ENCODE measurements at places on chromosomes 4 and X.

DNA sequence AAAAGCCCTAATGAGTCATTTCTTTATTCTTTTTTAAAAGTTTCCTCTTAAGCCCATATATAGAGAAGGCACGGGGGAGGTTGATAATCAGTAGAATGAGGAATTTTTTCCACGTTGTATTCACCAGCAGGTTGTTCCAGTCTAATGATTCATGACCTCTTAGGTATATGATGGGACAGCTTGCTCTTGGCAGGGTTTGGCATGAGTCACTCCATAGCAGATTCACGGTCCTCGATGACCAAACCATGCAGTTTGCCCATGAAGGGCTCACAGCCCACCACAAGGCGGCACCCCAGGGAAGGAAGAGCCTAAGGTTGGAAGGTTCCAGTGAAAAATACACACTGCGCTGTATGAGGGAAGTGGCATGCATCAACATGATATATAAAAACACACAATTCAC is 623.8 kb upstream of the DIPK2B start:
- no peak for DNase-seq

DNA sequence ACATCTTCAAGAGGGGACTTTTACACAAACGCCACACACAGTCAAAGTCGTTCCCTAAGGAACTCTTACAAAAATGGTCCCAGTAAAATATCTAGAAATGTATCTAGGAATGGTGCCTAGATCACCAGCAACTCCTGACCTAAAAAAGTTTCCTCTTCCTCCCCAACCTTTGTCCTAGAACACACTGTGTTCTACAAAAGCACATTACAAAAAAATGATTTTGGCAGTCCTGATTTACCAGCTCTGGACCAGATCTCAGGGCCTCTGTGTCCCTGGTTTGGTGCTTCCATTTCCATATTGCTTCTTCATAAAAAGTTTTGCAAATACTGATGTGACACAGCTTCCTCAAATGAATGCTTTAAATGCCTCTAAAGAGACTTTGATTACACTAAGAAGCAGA is 55.0 kb downstream of the LNX1 start:
- DNase-seq = no peak

- no peak for DNase-seq
These were observed 973.3 kb downstream of the PCDH18 start for GRCh38 chr4:136558940-136559494.

DNA sequence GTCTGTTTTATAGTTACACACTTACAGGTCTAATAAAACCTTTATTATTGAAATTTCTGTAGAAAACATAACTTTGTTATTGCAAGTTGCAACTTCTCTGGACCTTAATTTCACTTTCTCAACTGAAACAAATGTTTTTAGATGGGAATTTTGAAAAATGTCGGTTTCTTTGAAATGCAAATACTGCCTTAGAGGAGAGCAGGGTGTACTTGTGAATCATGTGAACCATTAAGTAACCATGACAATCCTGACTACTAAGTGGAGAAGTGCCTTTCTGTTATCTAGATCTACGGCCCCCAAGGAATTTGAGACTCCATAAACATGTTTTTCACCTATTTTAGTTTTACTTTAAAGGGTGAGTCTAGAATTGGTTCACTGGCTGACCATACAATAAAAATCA is 8.5 kb upstream of the ARMCX2 start:
- no peak for DNase-seq

DNA sequence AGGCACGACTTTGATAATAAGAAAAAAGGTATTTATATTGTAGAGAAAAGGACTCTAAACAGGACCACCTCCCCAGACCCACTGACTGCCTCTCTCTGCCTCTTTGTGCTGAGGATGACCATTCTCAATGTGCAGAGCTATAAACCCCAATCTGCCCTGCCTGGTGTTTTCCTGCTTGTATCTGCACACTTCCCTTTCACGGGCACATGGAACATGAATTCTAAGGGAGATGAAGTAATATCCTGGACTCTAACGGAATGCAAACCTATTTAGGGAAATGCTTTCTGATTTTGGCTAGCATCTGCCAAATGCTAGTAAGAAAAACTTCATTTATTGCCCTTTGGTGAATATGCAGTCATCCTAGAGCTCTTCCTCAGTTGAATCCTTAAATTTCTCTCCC is 2.4 kb downstream of the DIPK2B start:
- DNase-seq = no peak

GRCh38 chrX:48648336-48648751 is 35.3 kb upstream of the WAS start:
- peak; percentile 61 for DNase-seq

- no peak for DNase-seq
These were observed 35.4 kb downstream of the IGFBP7 start for GRCh38 chr4:57074744-57075143.

DNA sequence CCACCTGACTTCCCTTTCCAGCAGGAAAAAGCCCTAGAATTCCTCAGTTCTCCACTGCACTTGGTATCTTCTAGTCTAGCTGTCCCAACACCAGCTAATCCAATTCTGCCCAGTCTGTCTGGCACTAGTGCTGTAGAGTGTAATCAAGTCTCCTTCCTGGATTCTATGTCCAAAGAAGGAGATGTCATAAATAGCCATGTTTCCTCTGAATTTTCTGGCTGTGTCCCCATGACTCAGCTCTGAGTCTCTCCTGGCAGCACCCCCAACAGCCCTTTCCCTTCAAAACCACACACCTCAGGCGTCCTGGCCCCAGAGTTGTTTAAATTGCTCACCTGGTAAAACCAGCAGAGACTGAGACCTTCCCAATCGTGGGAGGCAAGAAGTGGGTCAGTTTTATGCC is 197.2 kb downstream of the GRXCR1 start:
- no peak for DNase-seq

DNA sequence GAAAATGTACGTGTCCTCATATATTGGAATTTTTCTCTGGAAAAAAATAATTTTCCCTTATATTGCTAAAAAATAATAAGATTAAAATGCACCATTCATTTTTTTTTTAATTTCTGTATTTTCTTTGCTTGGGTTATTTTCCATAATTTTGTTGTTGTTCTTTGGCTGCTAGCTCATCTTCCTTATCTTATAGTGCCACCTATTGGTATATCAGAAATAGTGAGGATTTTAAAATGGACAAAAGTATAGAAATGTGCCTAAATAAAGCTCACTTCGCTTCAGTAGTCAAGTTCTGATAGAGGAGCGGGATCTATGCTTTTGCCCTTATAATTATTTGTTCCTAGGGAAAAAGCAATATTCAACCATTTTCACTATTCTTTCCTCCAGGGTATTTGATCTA is 134.8 kb downstream of the NAP1L3 start:
- no peak for DNase-seq

GRCh38 chr4:106364282-106364681 is 4.3 kb downstream of the GIMD1 start:
- no peak for DNase-seq

DNA sequence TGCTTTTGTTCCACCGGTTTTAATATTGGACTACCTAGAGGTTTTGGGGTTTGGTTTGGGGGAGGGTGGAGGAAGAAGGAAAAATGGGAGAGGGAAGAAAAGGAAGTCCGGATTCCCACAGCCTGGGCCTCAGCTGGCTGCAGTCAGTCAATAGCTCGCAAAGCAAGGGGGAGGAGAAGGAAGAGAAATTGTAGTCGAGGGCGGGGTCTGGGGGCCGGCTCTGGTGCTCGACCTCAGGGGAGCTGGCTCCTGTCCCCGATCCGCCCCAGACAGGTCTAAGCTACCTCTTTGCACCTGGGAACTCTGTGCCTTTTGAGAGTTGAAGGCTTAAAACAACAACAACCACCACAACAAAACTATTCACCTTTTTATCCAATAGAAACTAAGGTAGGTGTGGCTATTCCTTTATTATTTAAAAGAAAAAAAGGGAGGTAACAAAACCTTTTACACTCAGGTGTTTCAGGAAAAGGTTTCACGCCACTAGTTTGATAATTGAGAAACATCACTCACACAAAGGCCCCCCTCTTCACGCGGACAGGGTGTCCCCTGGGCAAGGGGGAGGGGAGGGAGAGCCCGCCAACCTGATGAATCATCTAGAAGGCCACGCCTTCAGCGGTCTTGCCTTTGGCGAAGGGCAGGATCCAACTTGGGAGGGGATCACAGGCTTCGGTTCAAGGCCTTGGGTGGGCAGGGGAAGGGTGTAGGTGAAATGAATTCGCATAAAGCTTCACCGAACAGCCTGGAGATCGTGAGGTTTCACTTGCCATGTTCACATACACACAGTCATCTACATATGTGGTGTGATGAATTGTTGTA is 1.6 kb upstream of the LNX1 start:
- no peak for DNase-seq

DNA sequence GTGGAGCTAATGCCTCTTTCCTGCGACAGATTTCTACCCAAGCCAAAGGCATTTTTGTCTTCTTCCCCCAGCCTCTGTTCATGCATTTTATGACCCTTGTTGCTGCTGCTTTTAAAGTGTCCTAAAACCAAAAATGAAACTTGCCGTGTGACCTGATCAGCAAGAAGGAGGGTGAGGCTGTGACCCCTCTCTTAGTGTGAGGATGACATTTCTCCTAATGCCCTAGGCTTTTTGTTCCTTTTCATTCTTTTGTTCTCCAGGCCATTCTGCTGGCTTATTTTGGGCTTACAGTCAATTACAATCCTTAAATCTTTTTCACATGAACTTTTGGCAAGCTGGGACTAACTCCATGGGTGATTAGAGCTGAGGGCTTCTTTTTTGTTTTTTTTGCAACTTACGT is 34.4 kb downstream of the PTTG2 start:
- no peak for DNase-seq

DNA sequence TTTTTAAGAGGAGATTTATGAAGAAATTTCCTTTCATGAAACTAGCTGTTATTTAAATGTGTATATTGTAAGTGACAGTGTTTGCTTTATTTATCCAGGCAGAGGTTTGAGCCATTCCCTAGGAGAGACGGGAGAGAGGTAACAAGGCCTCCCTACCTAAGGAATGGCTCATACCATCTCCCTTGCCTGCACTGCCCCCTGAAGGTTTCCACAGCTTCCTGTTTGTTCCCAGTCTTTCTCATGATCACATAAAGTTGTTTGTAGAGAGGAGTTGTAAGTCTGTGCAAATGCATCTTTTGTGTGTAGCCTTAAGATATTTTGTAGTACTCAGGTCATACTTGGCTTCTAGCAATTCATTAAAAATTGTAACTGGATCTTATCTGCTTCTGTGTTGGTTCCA is 1504.5 kb upstream of the PCDH10 start:
- DNase-seq = no peak
